GM10248 (cell line): ENCODE measurements at places on chromosomes 11 and 22.
A peak's percentile ranks its signal among the peaks of the same experiment; 100 is the strongest.

GRCh38 chr11:66543263-66544107 lies 2.4 kb downstream of the ZDHHC24 start:
- DNase-seq, result peak; percentile 72

- DNase-seq, result no peak
Observed at GRCh38 chr22:42891696-42892095, 34.6 kb upstream of the ARFGAP3 start.

GRCh38 chr11:110908401-110909105 lies 196.3 kb upstream of the ARHGAP20 start:
- DNase-seq, result no peak

DNA sequence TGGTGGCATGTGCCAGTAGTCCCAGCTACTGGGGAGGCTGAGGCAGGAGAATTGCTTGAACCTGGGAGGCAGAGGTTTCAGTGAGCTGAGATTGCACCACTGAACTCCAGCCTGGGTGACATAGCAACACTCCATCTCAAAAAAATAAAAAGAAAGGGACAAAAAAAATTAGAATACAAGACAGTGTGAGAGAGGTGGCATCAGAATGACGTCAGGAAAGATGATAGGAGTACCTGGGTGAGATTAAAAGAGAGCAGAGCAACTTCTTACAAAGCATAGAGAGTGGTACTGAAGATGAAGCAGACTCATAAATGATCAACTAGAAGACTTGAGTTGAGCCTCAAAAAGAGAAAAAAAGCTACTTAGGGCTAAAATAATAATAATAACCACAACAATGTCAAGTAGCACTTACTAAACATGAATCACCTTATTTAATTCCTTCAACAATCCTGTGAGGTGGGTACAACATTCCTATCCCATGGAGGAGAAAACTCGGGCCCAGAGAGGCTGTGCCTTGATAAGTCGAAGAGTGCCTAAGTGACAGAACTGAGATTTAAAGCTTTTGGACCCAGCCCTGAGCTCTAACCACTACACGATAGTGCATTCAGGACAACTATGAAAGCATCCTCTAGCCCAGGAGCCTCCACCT lies 5.2 kb upstream of the SLN start:
- no peak for DNase-seq

DNA sequence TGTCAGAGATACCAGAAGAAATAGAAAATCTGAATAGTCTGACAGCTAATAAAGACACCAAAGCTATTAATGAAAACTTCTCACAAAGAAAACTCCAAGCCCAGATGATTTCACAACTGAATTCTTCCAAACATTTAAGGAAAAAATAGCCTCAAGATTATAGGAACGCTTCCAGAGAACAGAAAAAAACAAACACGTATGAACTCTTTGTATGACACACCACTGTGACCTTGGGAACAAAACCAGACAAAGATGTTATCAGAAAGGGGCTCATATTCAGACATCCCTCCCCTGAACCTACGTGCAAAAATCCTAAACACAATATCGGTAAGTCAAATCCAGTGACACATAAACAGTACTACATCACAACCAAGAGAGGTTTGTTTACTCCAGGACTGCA lies 23.5 kb downstream of the CERK start:
- no peak for DNase-seq

- no peak for DNase-seq
Observed at GRCh38 chr22:50238755-50239154, 6.1 kb downstream of the TUBGCP6 start.

GRCh38 chr11:106059617-106060016 lies 17.5 kb downstream of the KBTBD3 start:
- no peak for DNase-seq

DNA sequence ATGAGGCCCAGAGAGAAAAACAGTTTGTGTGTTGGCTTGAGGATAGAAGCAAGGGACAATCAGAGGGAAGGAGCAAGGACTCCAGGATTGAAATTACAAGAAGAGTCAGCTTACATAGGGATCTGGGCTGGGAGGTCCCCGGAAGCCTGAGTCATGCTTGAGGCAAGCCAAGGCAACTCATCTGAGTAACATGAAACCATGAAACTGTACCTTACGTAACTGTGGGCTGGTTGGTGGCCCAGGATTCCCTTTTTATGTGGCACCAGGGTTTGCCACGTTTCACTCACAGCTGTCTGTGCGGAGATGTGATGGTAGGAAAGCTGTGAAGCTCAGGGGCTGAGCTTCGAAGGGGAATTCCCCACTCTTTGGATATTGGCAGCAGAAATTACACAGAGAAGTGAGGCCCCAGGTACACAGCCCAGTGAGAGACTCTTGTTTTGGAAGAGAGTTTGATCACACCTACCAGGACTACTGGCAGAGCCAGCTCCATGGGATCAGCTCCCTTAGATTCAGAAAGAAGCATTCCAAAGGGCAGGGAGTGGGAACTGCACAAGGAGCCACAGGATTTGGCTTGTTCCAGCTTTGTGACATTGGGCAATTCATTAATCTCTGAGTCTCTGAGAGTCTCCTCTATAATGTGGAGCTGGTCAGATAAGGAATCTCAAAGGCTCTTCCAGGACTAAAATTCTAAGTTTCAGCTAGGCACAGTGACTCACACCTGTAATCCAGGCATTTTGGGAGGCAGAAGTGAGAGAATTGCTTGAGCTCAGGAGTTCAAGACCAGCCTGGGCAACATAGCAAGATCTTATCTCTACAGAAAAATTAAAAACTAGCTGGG lies 7.8 kb downstream of the SLC5A1 start:
- peak; percentile 34 for DNase-seq

- no peak for DNase-seq
Observed at GRCh38 chr22:29706486-29706885, 13.3 kb upstream of the CABP7 start.

DNA sequence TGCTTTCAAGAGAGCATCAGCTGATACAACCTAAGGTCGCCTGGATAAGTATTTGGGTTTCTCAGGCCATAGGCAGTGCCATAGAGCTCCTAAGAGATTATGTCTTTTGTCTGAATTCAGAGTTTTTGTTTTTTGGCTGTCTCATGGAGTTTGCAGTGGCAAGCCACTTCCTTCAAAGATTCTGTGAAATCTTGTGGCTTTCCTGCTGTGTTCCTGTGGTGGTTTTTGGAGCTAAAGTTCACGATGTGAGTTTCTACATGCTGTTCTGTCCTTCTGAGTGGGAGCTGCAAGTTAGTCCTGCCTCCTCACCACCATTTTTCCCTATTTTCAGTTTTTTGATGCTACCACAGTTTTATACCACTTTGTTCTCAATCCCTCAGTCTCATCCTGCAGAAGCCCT lies 111.4 kb downstream of the COMMD9 start:
- no peak for DNase-seq

- no peak for DNase-seq
Observed at GRCh38 chr11:69694781-69695180, 9.0 kb downstream of the FGF19 start.

DNA sequence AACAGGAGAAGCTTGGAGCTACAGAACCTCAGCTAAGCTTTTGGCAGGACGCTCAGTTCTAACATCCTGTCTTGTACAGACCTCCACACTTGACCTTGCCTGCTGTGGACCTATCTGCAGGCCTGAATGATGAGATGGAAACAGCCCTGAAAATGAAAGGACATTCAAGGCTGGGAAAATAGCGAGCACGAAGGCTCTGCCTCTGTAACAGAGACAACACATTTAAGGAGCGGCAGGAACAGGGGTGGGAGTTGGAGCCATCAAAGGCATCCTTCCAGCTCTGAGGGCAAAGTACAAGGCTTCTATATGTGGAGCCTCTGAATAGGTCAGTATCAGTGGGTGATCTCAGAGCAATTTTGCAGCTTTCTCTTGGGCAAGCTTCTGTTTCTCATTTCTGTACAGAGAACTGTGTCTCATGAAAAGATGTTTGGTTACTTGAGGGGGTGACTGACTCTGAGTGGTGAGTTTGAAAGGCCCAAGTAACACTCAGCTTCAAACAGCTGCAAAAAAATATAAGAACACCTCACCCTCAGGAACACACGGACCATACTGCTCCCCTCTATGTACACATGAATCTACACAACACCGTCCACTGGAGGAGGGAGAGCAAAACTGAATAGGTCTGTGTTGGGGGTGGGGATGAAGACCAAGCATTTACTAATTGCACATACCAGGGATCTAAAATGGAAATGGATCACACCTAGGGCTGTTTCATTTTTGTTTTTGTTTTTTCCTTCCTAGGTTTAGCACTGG lies 101.6 kb downstream of the CCDC81 start:
- DNase-seq, result no peak

DNA sequence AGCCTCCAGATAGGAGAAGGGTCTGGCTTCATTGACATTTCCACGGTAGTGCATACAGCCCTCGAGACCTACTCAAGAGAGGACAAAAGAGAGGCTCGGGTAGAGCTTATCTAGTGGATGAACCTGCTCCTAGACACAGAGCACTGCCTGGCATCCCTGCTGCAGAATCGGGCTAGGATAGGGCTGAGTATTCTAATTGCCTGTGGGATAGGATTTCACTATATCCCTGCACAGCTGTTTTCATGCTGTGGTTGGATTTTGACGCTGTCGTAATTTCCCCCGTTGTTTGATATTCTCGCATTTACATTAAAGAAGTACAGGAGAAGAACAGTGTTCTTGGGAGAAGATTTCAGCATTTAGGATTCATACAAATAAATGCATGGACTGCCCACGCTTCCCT lies 107.8 kb downstream of the KIRREL3 start:
- no peak for DNase-seq

DNA sequence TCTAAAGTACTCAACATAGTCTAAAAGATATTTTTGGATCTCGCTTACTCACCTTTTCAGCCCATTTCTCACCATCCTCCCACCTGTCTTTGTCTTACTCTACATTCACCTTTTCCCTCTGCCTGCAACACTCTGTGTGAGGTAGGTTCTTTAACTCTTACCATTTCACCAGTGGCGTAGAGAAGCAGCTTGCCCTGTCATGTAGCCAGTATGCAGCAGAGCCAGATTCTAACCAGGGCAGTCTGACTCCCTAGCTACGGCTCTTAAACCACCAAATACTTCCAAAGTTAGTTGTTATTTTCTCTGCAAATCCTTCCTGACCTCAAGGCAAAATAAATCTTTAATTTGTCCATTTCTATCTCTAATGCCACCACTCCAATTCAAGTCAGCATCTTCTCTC lies 7.5 kb downstream of the ALG8 start:
- no peak for DNase-seq

GRCh38 chr22:45541382-45541979 lies 38.8 kb downstream of the FBLN1 start:
- DNase-seq, result no peak

DNA sequence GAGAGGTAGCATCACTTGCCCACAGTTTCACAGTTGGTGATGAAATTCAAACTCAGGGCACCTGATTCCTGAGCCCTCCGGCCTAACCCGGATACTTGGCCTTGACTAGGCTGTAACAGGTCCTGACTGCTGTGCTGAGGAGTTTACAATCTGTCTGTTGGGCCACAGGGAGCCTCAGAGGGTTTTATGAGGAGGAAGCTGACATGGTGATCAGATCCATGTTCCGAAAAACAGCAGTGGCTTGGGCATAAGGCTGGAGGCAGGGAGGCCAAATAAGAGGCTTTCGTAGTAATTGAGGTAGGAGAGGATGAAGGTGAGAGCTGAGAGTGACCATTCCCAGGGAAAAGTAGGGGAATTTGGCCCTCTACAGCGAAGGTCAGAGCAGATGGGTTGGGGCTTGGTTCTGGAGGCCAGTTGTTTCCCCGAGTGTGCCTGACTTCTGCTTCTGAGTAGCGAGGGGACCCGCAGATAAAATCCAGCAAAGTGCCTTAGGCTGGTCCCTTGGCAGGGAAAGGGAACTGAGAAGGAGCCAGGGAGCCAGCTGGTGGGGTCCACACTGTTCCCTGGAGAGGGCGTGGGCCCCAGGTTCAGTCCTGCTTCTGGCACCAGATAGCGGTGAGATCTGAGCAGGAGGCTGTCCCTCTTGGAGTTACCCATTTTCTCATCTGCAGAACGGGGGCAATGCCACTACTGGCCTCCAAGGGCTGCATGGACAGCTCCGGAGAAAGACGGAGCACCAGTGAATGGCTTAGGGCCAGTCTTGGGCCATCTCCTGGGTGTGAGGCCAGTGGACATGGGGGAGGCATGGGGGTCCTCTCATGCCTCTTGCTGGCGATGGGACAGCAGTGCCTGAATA lies 6.5 kb downstream of the PRDM11 start:
- no peak for DNase-seq

- DNase-seq, result no peak
Observed at GRCh38 chr11:126956635-126957034, 43.9 kb downstream of the KIRREL3 start.

DNA sequence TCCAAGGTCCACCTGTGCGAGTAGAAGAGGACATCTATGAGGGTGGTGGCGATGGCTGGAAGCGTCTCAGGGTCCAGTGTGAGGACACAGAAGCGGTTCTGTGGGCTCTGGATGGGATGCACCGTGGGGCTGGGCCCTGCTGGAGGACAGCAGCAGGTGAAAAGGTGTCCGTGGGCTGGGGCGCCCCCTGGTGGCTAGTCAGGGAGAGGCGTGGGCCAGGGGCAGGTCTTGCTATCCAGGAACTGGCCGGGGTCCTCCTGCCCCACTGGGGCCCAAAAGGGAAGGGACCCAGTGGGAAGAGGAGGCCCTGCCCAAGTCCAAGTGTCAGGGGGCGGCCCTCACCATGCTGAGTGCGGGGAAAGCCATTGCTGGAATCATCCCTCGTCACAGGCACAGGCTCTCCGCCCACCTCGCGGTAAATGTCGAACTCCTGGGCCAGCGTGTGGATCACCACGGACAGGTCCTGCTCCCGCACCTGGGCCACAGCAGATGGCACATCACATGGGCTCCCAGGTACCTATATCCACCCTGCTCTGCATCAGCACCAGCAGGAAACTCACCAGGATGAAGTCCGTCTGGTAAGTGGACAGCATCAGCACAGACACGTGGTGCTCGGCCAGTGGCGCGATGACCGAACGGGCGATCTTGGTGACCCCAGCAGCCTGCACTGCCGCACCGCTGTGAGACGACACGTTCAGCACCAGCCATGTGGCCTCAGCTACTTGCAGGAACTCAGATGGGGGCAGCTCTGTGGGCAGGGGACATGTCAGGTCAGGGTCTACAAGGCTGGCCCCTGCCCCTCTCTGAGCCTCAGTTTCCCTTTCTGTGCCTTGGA lies 2.3 kb downstream of the CASTOR1 start:
- DNase-seq, result peak; percentile 87

DNA sequence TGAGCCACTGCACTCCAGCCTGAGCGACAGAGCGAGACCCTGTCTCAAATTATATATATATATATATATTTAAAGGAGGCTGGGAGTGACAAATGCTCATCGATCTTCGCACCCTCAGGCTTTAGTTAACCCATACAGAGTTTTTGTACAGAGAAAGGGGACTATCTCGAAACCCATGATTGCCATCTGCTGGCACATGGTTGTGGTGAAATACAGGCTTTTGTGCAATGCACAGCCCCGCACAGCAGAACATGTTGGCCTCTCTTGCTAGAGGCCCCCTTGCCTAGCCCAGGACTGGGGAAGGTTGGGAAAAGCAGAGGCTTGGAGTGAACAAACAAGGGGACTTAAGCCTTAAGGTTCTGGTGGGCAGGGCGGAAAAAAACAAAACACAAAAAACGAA lies 3.6 kb downstream of the MYBPC3 start:
- DNase-seq, result no peak

DNA sequence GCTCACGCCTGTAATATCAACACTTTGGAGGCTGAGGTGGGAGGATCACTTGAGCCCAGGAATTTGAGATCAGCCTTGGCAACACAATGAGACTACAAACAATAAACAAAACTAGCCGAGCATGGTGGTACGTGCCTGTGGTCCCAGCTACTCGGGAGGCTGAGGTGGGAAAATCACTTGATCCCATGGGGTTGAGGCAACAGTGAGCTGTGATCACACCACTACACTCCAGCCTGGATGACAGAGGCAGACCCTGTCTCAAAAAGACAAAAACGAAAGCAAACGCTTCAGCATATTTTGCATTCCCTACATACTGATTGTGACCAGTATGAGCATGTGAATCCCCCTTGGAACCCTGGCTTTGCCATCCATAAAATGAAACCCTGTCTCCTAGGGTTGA lies 33.9 kb upstream of the MN1 start:
- DNase-seq, result no peak
